Large intestine (tissue), 12 donors: ENCODE measurements at places on chromosomes 6 and 20. TPM values are rescaled to one million over a fixed set of nuclear protein-coding genes. Genes with fewer than 3 reads are reported as not detected.
A peak's percentile ranks its signal among the peaks of the same experiment; 100 is the strongest.

GMPR gene
- polyA plus RNA-seq = 3.2 TPM

CD24 gene
- 135 TPM for polyA plus RNA-seq

DNA sequence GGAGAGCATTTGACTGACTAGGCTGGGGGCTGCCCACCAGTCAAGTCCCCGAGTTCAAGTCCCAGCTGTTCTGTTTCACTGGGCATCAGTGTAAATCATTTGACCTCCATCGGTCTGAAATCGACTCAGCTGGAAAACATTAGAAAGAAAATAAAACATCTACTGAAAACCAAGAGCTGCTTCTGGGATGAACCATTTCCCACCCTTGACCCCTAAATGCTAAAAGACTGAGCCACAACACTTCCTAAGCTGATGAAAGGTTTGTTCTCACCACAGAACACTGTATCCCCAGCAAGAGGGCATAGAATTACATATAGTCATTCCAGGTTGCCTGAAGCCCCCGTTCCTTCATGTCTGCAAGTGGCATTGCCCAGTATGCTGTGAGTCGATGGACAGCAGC, 237.0 kb upstream of the TAB2 start:
- DNase-seq = no peak

GRCh38 chr6:150539568-150539967, 60.1 kb upstream of the PLEKHG1 start:
- no peak for DNase-seq

GRCh38 chr6:51352506-51353029, 533.9 kb downstream of the TFAP2B start:
- DNase-seq = no peak

- DNase-seq = peak; percentile 87
Observed at GRCh38 chr6:108736002-108736361, 112.2 kb upstream of the ARMC2 start.

DNA sequence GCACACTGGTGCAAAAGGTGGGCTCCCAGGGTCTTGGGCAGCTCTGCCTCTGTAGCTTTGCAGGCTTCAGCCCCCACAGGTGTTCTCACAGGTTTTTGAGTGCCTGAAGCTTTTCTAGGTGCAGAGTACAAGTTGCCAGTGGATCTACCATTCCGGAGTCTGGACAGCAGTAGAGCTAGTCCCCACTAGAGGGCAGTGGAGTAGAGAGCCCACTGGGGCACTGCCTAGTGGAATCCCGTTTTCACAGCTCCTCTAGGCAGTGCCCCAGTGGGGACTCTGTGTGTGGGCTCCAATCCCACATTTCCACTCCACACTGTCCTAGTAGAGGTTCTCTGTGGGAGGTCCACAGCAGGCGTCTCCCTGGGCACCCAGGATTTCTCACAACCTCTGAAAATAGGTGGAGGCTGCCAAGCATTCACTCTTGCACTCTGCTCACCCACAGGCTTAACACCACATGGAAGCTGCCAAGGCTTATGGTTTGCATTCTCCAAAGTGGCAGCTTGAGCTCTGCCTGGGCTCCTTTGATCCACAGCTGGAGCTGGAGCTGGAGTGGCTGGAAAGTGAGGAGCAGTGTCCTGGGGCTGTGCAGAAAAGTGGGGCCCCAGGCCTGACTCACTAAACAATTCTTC, 86.3 kb upstream of the PROKR2 start:
- no peak for DNase-seq

GRCh38 chr6:43215066-43215465, 14.2 kb downstream of the DNPH1 start:
- no peak for DNase-seq
